Activated CD4-positive, alpha-beta T cell treated with anti-CD3 and anti-CD28 coated beads, Interleukin-2, amount 10 ng/mL, durations not matched to agents 7 days and 5 days (primary cell): ENCODE measurements at places on chromosomes 11 and 22. TPM values are rescaled to one million over a fixed set of nuclear protein-coding genes. Genes with fewer than 3 reads are reported as not detected.

DNA sequence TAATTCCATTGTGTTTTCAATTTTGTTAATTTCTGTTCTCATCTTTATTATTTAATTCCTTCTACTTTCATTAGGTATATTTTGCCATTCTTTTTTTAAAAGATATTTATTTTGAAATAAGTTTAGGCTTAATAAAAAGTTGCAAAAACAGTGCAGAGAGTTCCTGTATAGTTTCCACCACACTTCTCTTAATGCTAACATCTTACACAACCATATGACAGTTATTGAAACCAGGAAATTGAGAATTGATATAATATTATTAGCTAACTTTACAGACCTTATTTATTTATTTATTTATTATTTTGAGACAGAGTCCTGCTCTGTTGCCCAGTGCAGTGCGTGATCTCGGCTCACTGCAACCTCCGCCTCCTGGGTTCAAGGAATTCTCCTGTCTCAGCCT, 13.8 kb upstream of the SPDYC start:
- no peak for DNase-seq

DNA sequence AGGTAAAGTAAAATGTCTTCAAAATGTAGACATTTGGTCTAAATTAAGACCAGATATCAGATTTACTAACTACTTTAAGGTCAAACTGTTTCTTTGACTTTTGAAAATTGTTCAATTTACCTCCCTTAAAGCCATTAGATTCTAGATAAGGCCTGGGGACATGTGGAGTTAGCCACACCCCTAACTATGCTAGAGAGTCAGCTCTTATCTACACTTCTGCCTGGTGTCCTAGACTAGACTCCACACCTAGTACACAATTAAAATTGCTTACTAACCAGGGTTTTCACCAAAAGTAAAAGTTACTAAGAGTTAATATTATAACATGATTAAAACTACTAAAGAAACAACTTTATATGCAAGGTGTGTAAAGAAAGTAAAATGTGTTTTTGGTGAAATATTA, 43.6 kb upstream of the DBX1 start:
- DNase-seq = no peak

TMEM191C gene
- 1.4 TPM for total RNA-seq

DNA sequence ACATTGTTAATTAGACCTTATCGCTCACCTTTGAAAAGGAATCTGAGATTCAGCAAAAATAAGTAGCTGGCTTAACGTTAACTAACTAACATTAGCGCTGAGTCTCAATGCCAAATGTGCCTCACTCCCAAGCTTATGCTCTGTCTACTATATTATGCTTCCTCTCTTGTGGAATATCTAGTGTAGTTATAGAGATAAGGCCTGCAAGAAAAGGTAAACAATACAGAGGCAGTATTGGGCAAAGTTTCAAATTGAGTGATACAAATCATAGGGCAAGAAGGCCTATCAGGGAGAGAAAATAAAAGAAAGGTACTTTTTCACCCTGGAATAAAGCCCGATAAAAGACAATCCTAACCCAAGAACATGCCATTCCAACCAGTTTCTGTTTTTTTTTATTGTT, 61.6 kb upstream of the SLC17A6 start:
- DNase-seq = no peak

DNA sequence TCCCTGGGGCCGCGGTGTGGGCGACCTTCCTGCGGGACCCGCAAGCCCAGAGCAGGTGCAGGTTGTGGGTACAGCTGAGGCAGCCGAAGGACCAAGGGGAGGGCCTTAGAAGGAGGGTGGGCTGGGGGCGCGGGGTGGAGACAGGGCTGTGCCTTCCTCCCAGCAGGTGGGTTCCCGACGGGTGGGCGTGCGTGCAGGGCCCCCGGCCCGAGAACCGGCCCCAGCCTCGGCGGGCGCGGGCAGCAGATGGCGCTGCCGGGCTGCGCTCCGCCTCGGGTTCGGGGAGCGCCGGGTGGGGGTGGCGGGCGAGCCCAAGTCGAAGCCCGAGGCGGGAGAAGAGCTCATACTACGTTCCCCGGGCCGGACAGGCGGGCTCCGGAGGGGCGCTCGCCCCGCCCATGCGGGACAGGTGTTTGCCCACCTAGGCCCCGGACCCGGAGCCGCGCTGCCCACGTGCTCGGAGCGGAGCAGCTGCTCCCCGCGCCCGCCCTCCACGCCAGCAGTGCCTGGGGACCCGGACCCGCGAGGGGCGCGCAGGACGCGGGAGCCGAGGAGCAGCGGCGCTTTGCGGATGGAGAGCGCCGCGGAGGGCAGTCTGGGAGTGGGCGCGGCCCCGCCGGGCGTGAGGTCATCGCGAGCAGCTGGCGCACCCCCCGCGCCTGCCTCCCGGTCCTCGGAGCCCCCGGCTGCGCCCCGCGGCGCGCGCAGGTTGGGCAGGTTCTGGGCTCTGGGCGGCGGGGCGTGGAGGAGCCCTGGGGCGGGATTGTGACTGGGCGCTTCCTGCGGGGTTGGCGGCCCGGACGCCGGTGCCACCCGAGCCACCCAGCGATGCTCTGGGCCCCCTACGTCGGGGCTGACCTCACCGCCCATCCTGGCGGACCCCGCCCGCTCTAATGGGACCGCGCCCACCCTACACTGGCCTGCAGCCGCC, 25.3 kb downstream of the DUSP8 start:
- peak; percentile 14 for DNase-seq

MMP10 gene
- not detected for total RNA-seq
